Naive thymus-derived CD4-positive, alpha-beta T cell (primary cell): ENCODE measurements at places on chromosomes 1 and 21.

- no peak for DNase-seq
These were observed 3.0 kb downstream of the SLC44A3 start for GRCh38 chr1:94823116-94823515.

DNA sequence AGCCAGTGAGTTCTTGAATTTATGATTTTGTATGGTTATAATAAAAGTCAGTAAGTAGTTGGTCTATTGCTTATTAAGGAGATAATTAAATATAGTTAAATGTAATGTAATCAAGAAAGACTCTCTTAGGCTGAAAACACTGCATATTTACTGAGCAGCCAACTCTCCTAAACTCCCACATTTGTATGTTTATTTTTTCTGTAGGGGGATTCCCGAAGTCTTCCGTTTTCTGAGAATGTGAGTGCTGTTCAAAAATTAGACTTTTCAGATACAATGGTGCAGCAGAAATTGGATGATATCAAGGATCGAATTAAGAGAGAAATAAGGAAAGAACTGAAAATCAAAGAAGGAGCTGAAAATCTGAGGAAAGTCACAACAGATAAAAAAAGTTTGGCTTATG lies 56.7 kb downstream of the PKN2 start:
- DNase-seq = no peak

GRCh38 chr1:37811027-37811655 lies 3.1 kb upstream of the YRDC start:
- DNase-seq = peak; percentile 50

DNA sequence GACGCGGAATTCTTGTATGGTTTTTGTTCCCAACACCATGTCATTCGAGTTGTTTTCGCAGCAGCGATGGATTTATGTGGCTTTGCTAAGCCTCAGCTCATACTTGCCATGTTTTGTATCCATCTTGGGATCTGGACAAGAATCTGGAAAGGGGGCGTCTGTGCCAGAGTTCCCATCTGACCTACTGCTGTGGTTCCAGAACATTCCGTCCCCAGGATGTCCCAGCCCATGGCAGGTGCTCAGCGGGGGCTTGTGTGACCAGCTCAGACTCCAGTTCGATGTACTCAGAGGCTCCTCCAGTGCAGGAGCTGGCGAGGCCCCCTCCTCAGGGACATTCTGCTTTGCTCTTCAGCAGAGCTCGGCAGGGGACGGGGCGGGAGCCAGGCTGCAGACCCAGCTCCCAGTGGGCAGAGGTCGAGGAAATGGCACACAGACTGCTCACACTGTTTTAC lies 24.0 kb upstream of the ADARB1 start:
- no peak for DNase-seq
